ENCODE measurements at places on chromosomes 1 and 21.
A peak's percentile ranks its signal among the peaks of the same experiment; 100 is the strongest.

GRCh38 chr21:46421191-46421750 is 37.4 kb upstream of the DIP2A start:
- DNase-seq: no peak

DNA sequence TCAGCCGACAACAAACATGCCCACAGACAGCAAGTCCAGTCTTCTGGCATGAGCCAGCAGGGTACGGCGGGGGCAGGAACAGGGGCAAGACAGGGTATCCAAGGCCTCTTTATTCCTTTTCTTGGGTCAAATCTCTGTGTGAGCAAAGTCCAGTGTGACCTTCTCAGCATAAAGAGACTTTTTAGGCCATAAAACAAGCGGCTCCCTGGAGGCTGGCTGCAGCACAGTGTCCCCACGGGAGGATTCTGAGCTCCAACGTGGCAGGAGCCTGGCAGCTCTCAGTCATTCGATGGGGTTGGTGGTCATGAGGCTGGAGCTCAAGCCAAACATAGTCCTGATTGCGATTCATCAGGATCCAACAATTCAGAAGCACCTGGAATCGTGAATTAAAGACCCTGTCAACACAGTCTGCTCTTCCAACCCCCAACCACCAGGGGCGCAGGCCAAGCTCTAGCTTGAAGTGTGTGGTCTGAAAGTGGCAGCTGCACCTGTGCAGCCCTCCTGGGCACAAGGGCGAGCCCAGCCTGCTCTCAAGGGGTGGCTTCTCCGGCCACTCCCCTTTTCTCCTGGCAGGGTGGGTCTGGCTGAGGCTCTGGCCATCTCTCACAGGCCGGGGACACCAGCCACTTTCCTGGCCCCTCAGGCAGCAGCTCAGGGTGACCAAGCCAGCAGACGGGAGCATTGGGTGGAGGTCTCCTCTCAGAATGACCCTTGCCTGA is 62.1 kb downstream of the SLC66A1 start:
- no peak for DNase-seq

GRCh38 chr1:158251163-158251562 is 3.1 kb upstream of the CD1A start:
- no peak for DNase-seq

GRCh38 chr1:68745011-68745410 is 248.1 kb upstream of the DEPDC1 start:
- DNase-seq: no peak

DNA sequence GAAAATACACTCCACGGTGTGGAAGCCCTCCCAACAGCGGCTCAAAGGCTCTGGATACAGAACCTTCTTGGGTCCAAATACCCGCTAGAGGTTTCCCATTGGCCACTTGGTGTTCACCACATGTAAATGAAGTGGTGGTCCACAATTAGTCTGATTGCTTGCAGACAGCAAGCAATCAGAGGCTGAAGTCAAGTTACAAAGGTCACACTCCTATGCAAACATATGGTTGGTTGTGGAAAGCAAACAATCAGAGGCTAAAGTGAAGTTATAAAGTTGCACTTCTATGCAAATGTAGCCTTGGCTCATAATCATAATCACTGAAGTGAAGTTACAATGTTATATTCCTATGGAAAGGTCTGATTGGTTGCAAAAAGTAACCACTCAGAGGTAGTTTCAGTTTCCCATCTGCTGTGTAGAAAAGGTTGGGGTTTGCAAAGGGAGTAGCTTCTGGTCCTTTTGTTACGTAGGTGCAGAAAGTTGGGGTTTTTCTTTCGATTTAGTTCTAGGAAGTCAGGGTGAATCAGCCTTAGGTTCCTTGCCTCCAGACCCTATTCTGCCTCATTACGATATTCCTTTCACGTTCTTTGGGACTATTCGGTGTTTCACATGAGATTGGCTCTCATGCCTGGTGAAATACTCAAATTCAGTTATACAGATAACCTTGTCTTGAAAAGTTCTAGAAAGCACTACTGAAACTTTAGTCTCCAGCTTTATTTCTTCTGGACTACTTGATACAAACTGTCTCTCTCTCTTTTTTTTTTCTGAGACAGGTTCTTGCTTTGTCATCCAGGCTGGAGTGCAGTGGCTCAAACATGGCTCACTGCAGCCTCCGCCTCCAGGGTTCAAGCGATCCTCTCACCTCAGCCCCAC is 36.7 kb upstream of the MTF2 start:
- no peak for DNase-seq

GRCh38 chr21:39385299-39386145 is 36.6 kb upstream of the HMGN1 start:
- peak; percentile 71 for DNase-seq

DNA sequence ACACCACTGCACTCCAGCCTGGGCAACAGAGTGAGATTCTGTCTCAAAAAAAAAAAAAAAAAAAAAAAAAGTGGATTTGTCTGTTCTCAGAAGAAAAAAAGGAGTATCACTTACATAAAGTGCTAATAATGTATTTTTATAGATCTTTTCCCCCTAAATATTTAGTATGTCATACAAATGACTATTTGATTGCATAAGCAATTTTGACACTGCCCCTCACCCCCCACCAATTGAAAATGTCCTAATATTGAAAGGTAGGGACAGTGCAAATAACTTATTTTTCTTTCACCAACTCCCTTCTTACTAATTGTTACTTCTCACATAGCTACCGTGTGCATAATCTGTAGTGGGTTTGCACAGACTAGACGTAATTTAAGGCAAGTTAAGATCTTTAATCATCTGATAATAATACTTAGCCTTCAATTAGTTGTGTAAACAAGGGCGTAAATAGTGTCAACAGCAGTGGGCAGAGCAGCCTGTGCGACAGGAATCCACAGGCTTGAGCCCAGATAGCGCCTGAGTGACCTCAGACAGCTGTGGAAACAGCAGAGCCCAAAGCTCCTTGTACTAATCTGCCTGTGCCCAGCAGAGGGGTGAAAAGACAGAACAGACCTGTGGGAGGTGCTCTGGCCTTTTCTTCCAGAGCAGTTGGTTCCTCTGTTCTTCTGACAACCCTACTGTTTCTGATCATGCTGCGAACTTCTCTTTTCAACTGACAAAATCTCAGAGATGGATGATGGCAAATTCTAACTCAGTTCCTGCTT is 4.5 kb upstream of the IER5 start:
- no peak for DNase-seq

DNA sequence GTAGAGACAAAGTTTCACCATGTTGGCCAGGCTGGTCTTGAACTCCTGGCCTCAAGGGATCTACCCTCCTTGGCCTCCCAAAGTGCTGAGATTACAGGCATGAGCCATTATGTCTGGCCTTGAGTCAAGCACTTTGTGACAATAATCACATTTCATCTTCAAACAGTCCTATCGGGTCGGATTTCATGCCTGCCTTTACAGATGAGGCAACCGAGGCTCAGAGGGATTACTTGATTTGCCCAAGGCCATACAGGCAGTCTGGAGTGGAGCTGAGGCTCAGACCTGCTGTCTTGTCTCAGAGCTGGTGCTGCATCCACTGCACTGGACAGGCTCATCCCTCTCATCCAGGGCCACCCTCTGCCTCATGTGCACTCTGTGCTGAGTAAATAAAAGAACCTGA is 26.6 kb downstream of the FAM151A start:
- no peak for DNase-seq

DNA sequence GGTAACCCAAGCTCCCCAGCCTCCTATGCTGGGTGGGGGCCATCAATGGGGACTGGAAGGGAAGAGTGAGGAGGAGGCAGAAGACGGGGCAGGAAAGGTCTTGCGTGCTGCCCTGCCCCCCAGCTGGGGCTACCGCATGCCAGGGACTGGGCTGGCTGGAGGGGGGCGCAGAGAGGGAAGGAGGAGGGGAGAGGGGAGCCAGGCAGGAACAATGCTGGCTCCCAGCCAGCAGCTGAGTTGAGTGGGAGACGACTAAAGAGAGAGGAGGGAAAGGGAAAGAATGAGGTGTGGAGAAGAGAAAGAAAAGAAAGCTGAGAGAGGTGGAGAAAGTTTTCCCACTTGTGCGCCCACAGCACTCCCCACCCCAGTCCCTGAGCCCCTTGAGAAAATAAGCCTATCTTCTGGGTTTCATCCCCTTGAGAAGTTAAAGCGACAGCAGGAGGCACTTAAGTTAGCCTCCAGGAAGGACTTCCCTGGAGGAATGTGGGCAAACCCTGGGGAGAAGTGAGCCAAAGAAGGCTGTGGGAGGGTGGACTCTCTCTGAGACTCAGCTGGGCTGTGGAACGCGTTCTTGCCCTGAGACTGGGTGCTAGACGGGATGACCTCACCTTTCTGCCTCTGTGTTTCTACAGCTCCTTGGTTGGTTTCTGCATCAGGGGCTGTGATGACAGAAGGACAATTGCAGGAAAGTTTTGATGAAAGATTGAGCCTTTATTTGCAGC is 12.9 kb upstream of the NES start:
- no peak for DNase-seq

- DNase-seq: no peak
Measured at GRCh38 chr1:69073176-69073575, 494.5 kb upstream of the LRRC7 start.

DNA sequence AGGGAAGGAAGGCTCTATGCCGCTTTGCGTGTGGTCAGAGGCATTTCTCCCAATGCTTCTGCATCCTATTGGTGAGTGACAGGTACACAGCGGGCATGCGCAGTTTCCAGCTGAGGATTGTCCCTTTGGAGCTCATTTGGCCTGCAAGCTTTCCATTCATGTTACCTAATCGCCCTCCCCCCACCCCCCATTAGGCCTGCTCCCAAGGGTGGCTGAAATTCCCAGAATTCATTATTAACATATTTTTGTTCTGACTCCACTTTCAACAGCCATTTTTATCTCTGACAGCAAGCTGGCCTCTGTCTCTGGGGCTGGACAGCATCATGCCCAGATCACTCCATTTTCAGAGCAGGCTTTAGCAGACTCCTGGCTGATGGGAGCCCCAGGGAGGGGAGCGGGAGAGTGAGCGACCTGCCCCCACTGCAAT is 25.6 kb downstream of the MIS18A start:
- DNase-seq: no peak

GRCh38 chr1:201982082-201982622 is 296 bp upstream of the RNPEP start:
- peak; percentile 60 for DNase-seq

GRCh38 chr1:209662879-209663327 is 10.7 kb upstream of the LAMB3 start:
- no peak for DNase-seq

- DNase-seq: no peak
Measured at GRCh38 chr1:24683713-24684162, 40.6 kb downstream of the SRRM1 start.

DNA sequence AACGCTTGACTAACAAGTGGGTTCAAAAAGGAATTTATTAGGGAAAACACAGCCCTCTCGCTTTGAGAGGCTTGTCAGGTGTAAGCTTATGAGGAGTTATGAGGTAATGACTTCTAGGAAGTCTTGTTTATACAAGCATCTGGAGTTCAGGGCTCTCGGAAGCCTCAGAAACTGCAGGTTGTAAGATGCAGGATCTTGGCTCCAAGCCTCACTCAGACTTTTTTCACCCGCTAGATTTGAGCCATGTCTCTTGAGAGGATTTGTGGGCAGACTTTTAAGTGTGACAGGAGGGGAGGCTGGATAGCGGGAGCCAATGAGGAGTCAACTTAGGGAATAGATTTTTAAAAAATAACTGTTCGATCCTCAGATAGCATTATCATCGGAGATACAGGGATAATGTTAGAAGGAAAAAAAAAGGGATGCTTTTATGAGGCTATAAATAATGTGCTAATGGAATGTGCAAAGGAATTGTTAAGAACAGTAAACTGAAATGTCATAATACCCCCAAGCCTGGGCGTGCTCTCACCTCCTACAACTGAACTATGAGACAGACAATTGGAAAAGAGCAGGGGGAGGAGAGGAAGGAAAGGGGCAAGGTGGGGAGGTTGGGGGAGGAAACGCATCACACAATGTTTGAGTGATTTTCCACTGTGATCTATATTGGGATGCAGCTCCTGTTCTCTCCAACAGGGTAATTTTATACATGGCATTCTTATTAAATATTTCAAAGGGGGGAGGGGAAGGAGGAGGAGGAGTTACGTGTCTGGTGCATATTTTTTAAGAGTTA is 107.4 kb upstream of the ESRRG start:
- DNase-seq: no peak

DNA sequence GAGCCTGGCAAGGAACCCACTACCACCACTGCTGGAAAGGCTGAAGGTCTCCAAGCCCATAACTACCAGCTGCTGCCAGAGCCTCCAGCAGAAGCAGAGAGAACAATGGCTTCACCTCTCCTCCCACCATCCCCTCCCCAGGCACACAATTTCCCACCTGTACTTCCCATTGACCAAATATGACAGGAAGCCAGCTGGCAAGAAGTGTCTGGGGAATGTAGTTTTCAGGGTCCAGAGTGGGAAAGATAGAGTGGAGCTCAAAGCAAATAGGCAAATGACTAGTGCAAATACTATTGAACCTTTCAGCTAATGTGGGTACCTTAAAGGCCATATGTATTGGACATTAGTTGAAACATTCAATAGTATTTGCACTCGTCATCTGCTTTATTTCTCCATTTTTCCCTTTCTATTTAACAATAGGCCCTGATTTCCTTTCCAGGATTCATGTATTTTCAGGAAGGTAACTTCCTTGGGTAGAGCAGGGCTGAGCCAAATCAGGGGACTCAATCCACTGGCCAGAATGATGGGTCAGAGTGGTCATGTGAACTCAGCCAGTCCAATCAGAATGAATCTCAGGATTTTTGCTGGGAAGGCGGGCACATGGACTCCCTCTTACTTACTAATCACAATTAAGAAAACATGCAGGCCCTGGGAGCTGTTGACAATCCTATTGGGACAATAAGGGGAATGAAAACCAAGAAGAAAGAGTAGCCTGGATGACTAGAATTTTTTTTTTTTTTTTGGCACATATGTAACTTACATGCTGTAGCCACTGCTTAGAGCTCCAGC is 12.1 kb upstream of the NFYC start:
- no peak for DNase-seq

DNA sequence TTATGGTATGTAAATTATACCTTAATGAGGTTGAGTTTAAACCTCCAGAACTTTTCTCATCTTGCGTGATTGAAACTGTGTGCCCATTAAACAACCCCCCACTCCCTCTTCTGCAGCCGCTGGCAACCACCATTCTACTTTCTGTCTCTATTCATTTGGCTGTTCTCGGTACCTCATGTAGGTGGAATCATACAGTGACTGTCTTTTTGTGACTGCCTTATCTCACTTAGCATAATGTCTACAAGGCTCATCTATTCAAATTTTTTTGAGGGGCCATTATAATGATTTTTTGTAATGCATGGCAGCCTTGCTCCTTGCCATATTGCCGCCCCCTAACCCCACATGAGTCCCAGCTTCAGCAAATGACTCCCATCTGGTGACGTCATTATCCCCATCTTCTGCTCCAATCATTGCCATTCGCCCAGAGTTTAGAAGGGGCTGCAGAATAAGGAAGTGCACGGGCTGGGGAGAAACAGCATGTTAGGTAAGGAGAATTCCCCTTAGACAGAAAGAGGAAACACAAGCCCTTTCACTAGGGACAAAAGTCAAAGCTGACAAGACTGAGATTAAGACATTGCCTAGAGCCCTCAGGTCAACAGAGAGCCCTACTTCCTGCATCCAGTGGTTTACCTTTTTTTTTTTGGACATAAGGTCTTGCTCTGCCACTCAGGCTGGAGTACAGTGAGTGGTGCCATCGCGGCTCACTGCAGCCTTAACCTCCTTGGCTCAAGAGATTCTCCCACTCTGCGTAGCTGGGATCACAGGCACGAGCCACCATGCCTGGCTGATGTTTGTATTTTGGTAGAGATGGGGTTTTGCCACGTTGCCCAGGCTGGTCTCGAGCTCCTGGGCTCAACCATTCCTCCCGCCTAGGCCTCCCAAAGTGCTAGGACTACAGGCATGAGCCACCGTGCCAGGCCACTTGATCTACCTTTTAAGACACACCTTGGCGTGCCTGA is 78.4 kb upstream of the ERRFI1 start:
- no peak for DNase-seq
